Right kidney (tissue), 9 donors: ENCODE measurements at places on chromosomes 7 and 10.

GRCh38 chr10:99676895-99677294 lies 17.6 kb downstream of the ENTPD7 start:
- no peak for DNase-seq

- DNase-seq = no peak
Observed at GRCh38 chr7:154686305-154686704, 316.6 kb downstream of the PAXIP1 start.

- no peak for DNase-seq
Observed at GRCh38 chr10:112213836-112214235, 30.3 kb upstream of the GPAM start.

GRCh38 chr7:88116235-88116795 lies 103.5 kb downstream of the SRI start:
- no peak for DNase-seq

GRCh38 chr10:7561216-7561893 lies 105.4 kb downstream of the ITIH5 start:
- peak; percentile 47 for DNase-seq

- no peak for DNase-seq
Observed at GRCh38 chr10:99548041-99548530, 15.3 kb downstream of the NKX2-3 start.

- DNase-seq = no peak
Observed at GRCh38 chr10:50577681-50578350, 45.9 kb downstream of the SGMS1 start.

- no peak for DNase-seq
Observed at GRCh38 chr10:119801176-119801575, 71.5 kb downstream of the MCMBP start.
